AG20443 (cell line): ENCODE measurements at places on chromosomes 5 and 9.

GRCh38 chr5:53327811-53328334 is 152.6 kb upstream of the FST start:
- DNase-seq, result no peak

DNA sequence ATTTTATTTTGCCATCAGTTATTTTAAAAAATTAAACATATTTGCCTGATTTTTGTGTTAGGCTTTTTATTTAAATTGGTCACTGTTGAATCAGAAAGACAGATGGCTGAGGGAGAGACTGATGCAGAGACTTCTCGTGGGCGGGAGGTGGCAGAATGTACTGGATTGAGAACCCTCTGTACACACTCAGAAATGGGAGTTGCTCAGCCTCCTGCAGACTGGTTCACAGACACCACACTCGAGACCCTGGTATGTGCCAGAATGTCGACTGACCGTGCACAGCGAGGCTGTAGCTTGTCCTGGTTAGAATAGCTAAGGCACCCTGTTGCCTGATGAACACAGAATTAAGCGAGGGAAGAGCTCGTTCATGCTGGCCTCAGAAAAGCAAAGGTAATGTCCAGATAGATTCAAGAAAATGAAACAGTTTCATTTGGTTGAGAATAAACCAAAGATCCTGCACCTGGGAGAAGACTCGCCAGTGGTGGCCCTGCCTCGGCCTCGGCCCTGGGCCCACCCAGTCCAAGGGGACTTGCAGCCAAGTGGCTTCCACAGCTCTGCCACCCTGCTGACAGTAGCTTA is 71.3 kb upstream of the OTULINL start:
- no peak for DNase-seq

DNA sequence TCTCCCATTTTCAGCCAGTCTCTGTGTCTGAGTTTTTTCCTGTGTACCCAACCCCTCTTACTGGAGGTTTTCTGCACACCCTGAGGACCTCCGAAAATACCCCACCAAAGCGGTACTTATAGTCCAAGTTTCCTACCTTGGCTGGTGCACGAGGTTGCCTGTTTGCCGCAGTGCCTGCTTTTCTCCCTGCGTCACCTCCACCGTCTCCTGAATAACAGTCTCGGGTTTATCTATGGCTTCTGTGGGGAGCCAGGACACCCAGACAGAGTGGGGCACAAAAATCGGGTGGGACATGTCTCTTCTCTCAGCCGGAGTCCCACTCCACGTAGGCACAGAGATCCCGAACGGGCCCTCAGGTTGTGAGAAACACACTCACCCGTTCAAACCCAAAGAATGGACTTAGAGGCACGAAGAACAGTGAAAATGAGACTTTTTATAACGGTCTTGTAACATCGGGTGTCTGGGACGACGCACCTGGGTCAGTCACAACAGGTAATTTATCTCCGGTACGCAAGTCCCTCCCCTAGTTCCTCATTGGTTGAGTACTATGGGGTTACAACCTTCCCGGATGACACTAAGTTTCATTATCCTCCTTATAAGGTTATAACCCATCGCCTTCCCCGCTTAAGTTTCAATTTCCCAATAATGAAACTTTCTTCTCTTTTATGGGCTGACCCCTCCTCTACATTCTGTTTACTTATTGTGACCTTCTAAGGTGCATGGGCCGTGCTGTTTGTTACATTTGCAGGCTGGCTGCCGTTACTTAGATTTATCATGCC is 970.2 kb upstream of the COX7C start:
- DNase-seq, result no peak

DNA sequence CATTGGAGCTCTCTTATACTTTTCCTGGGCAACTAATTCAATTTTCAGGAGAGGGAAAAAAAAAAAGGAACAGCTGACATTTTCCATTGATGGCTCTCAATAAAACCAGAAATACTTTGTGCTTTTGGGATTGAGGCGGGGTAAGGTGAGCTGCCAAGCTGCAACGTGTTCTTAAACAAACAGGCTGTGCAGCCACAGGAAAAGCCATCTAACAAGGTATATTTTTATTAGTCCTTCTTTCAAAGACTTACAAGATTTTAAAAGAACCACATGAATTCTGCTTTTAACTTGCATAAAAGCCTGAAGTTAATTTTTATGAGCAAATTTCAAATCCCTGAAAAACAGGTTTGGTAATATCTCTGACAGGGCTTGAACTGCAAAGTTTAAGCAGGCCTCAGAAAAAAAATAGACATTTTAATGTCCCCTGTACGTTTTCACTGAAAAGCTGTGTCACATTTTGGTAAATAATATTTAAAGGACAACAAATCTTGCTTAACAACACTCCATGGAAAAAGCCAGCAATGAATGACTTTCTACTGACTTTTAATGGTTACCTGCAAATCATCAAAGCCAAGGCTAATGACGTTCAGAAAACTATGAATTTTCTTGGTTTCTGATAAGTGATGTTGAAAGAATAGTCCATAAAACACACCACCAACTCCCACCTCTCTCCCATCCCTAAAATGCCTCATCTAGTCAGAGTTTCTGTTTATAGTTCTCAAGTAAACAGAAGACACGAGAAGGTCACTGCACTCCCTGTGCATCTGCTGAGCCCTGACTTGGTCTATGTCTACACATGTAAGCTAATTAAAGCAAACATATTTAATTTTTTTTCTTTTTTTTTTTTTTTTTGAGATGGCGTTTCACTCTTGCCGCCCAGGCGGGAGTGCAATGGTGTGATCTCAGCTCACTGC is 433.6 kb downstream of the PIK3R1 start:
- no peak for DNase-seq

DNA sequence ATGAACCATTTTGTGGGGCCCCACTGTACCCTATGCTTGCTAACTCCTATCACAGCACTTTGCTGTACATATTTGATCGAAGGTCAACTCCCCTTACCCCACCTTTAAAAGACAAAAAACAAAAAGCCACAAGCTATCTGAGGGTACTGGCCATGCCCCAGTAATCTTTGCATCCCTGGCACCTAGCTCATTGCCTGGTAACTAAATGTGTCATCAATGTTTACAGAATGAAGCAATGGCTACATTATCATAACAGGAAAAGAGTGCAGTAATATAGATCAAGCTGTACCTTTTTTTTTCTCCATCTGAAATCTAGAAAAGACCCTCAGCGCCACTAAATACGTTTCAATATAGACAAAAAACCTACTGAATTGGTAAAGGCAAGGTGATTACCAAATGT is 188.0 kb downstream of the ELAVL2 start:
- DNase-seq, result no peak
